ENCODE measurements at places on chromosomes 12 and 14. TPM values are rescaled to one million over a fixed set of nuclear protein-coding genes. Genes with fewer than 3 reads are reported as not detected.

- H3K36me3 ChIP-seq, result peaks cover 8% of the 10 kb centered on the region
- H3K4me3 ChIP-seq, result no peak overlapping the region
- H3K4me1 ChIP-seq, result peaks cover 18% of the 10 kb centered on the region
- H3K27me3 ChIP-seq, result no peaks in the 10 kb centered on the region
- no peak overlapping the region for H3K27ac ChIP-seq
- DNase-seq, result no peak
Observed at GRCh38 chr14:103404920-103405319, 19.7 kb downstream of the MARK3 start.

- H3K4me1 ChIP-seq, result peaks cover 12% of the 10 kb centered on the region
- DNase-seq, result no peak
- H3K36me3 ChIP-seq, result no peaks in the 10 kb centered on the region
- no peaks in the 10 kb centered on the region for H3K27me3 ChIP-seq
Observed at GRCh38 chr12:28088566-28089272, 101.5 kb upstream of the CCDC91 start.

- H3K27me3 ChIP-seq, result no peaks in the 10 kb centered on the region
- H3K27ac ChIP-seq, result no peak overlapping the region
- DNase-seq, result peak; percentile 76
- H3K4me1 ChIP-seq, result no peaks in the 10 kb centered on the region
Observed at GRCh38 chr12:117587631-117588287, 226.3 kb upstream of the NOS1 start.

GRCh38 chr12:118972982-118973381, 8.4 kb upstream of the SRRM4 start:
- no peak for DNase-seq
- no peak overlapping the region for H3K27ac ChIP-seq
- H3K4me3 ChIP-seq, result no peak overlapping the region
- H3K4me1 ChIP-seq, result no peaks in the 10 kb centered on the region
- H3K36me3 ChIP-seq, result no peaks in the 10 kb centered on the region

- H3K36me3 ChIP-seq, result no peaks in the 10 kb centered on the region
- no peak for DNase-seq
- H3K27me3 ChIP-seq, result no peaks in the 10 kb centered on the region
- H3K4me1 ChIP-seq, result no peaks in the 10 kb centered on the region
Observed at GRCh38 chr12:69433653-69434052, 36.5 kb upstream of the FRS2 start.

GRCh38 chr12:95859344-95859816, 628 bp downstream of the SNRPF start:
- no peaks in the 10 kb centered on the region for H3K27me3 ChIP-seq
- peaks cover 36% of the 10 kb centered on the region for H3K36me3 ChIP-seq
- H3K4me1 ChIP-seq, result peaks cover 18% of the 10 kb centered on the region
- DNase-seq, result peak; percentile 41

- no peaks in the 10 kb centered on the region for H3K36me3 ChIP-seq
- H3K27ac ChIP-seq, result peak overlapping the region; percentile 23
- H3K4me3 ChIP-seq, result no peak overlapping the region
- DNase-seq, result peak; percentile 66
- no peaks in the 10 kb centered on the region for H3K27me3 ChIP-seq
Observed at GRCh38 chr14:102675396-102675795, 82.9 kb downstream of the RCOR1 start.

DNA sequence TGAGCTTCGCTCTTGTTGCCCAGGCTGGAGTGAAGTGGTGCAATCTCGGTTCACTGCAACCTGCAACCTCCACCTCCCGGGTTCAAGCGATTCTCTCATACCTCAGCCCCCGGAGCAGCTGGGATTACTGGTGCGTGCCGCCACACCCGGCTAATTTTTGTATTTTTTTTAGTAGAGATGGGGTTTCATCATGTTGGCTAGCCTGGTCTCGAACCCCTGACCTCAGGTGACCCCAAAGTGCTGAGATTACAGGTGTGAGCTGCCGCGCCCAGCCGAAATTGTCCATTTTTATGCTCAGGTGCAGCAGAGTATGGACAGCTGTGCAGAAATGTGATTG, 19.2 kb upstream of the CYP46A1 start:
- H3K36me3 ChIP-seq, result no peaks in the 10 kb centered on the region
- H3K27me3 ChIP-seq, result no peaks in the 10 kb centered on the region
- no peaks in the 10 kb centered on the region for H3K4me1 ChIP-seq
- DNase-seq, result no peak

- H3K4me1 ChIP-seq, result peaks cover 12% of the 10 kb centered on the region
- peak; percentile 88 for DNase-seq
- peak overlapping the region; percentile 33 for H3K27ac ChIP-seq
- no peaks in the 10 kb centered on the region for H3K36me3 ChIP-seq
- H3K4me3 ChIP-seq, result 0 out of 2 replicates have a peak overlapping the region, but pooled peaks have one; percentile 33
- H3K27me3 ChIP-seq, result no peaks in the 10 kb centered on the region
Observed at GRCh38 chr14:85415015-85415712, 114.8 kb upstream of the FLRT2 start.

DNA sequence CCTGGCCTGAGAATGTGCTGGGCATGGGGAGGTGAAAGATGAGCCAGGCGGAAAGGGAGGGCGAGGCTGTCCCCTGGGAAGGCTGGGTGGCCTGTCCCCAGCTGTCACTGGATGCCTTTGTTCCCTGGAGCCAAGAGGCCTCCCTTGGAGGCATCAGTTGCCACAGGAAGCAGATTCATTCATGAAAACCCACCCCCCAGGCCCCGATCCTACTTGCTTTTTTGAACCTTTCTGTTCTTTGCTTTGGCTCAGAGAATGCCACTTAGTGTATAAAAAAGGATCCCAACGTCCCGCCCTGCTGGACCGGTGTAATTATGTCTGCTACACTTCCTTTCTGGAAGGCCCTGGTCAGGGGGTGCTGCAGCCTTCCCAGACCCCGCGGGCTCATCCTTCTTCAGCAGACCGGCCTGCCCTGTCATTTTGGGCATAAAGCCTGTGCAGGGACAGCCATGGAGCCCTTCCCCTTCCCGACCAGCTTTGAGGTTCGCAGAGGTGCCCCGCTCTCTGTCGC, 220.2 kb downstream of the SLC41A2 start:
- H3K36me3 ChIP-seq, result no peaks in the 10 kb centered on the region
- H3K4me3 ChIP-seq, result no peak overlapping the region
- no peaks in the 10 kb centered on the region for H3K4me1 ChIP-seq
- no peak overlapping the region for H3K27ac ChIP-seq

GRCh38 chr12:18363321-18363720, 102.0 kb downstream of the PIK3C2G start:
- H3K36me3 ChIP-seq, result no peaks in the 10 kb centered on the region
- no peaks in the 10 kb centered on the region for H3K4me1 ChIP-seq
- H3K27me3 ChIP-seq, result no peaks in the 10 kb centered on the region
- H3K4me3 ChIP-seq, result no peak overlapping the region

- no peak for DNase-seq
- no peaks in the 10 kb centered on the region for H3K4me1 ChIP-seq
- no peak overlapping the region for H3K27ac ChIP-seq
Observed at GRCh38 chr12:45243963-45244362, 28.1 kb downstream of the ANO6 start.

- no peak overlapping the region for H3K27ac ChIP-seq
- peak; percentile 73 for DNase-seq
- peaks cover 56% of the 10 kb centered on the region for H3K27me3 ChIP-seq
- no peak overlapping the region for H3K4me3 ChIP-seq
- H3K4me1 ChIP-seq, result no peaks in the 10 kb centered on the region
Observed at GRCh38 chr12:108457006-108457733, 57.9 kb upstream of the FICD start.

GRCh38 chr12:14884458-14884878, 1.2 kb downstream of the MGP start:
- peak; percentile 67 for DNase-seq
- H3K4me3 ChIP-seq, result peak overlapping the region; percentile 28
- peaks cover 29% of the 10 kb centered on the region for H3K4me1 ChIP-seq
- H3K27ac ChIP-seq, result no peak overlapping the region
- no peaks in the 10 kb centered on the region for H3K36me3 ChIP-seq

- DNase-seq, result no peak
- H3K36me3 ChIP-seq, result no peaks in the 10 kb centered on the region
- no peak overlapping the region for H3K27ac ChIP-seq
- H3K4me1 ChIP-seq, result peaks cover 3% of the 10 kb centered on the region
- no peaks in the 10 kb centered on the region for H3K27me3 ChIP-seq
- H3K4me3 ChIP-seq, result no peak overlapping the region
Observed at GRCh38 chr12:56980941-56981530, 23.6 kb upstream of the RDH16 start.

GRCh38 chr14:57660208-57660607, 166.6 kb upstream of the CCDC198 start:
- no peaks in the 10 kb centered on the region for H3K4me1 ChIP-seq
- DNase-seq, result no peak
- H3K27ac ChIP-seq, result no peak overlapping the region
- H3K4me3 ChIP-seq, result no peak overlapping the region
- peaks cover 17% of the 10 kb centered on the region for H3K27me3 ChIP-seq

DNA sequence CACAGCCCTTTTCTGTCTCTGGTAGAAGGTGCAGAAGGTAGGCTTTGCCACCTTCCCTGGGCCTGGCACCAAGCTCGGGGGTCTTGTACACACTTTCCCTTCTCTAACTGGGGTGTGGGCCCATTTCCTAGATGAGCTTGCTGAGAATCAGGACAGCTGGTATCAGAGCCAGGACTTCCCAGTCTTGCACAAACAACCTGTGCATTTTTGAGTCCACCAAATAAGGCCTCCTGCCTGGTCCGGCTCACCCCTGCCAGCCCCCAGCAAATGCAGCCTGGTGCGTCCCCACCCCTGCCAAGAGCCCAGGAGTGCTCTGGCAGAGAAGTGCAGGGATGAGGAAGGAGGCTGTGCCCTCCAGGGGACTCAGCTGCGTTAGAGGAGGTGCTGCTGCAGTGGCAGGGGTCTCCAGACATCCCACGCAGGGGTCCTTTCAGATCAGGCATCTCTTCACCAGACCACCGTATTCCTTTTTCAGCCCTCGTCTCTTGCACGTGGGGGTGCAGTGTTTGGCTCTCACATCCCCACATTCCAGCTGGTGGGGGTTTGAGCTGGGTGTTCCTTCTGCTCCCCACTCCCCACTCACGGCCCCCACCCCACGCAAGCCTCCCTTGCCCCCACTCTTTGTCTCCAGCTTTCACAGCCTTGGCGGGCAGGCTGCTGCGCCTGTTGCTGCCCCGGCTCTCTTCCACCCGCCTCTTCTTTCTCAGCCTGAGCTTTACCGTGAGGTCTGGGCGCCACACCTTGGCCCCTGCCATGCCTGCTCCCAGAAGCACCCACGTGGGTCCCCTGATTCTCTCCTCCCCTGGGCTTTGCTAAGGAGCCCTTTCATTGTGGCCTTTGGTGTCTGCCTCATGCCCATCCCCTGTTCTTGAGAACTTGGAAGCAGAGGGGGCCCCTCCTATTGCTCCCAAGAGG, 32.3 kb downstream of the MEG3 start:
- no peaks in the 10 kb centered on the region for H3K36me3 ChIP-seq
- no peaks in the 10 kb centered on the region for H3K4me1 ChIP-seq
- no peak overlapping the region for H3K4me3 ChIP-seq
- no peak overlapping the region for H3K27ac ChIP-seq
- no peak for DNase-seq

DNA sequence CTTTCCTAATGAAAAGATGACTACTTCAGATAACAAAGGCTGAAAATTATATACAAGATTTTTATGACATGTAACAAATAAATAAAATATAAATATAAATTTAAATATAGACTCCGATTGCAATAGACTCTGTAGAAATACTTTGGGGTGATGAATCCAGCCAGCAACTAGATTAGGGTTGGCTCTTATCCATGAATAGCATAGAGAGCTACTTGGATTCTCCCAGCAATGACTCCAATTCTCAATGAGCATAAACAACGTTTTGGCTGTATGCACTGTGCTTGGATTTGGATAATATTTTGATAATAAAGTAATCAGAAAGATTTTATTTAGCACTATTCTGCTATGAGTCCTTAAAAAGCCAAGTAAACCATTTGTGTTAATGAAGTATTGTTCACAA, 58.0 kb upstream of the LRFN5 start:
- H3K27ac ChIP-seq, result 0 out of 2 replicates have a peak overlapping the region, but pooled peaks have one; percentile 90
- no peak overlapping the region for H3K4me3 ChIP-seq
- no peaks in the 10 kb centered on the region for H3K36me3 ChIP-seq
- DNase-seq, result no peak
- H3K4me1 ChIP-seq, result peaks cover 26% of the 10 kb centered on the region

- no peak for DNase-seq
- peaks cover 11% of the 10 kb centered on the region for H3K4me1 ChIP-seq
- no peak overlapping the region for H3K27ac ChIP-seq
- H3K36me3 ChIP-seq, result peaks cover 11% of the 10 kb centered on the region
- no peaks in the 10 kb centered on the region for H3K27me3 ChIP-seq
- no peak overlapping the region for H3K4me3 ChIP-seq
Observed at GRCh38 chr14:71742485-71742884, 189.7 kb upstream of the RGS6 start.

DNA sequence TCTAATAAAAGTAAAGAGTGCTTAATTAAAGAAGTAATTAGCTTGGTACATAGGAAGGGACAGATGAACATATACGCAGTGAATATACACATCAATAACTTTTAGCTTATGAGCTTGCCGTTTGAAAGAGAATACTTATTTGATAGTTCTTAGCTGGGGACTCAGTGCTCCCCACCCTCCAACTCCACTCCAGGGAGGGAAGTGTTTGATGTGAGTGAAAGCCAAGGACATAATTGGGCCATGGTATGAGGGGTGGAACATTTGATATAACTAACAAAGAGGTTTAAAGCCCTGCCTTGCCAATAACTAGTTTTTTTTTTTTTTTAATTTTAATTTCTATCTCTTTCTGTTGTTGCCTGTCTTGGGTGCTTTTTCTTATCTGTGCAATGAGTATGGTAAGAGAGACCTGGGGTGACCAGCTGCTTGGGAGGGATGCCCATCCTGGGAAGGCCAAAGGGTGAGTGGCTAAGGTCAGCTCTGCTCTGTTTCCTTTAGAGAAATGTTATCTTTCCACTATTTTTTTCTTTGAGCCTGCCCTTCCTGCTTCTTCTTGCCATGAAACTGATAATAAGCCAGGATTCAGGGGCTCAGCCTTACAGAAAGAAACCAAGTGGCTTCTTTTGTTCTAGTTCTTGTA, 132.8 kb upstream of the CPSF6 start:
- no peak for DNase-seq
- H3K36me3 ChIP-seq, result no peaks in the 10 kb centered on the region
- H3K27ac ChIP-seq, result no peak overlapping the region
- H3K27me3 ChIP-seq, result no peaks in the 10 kb centered on the region
- H3K4me1 ChIP-seq, result peaks cover 9% of the 10 kb centered on the region

- no peak for DNase-seq
- no peak overlapping the region for H3K4me3 ChIP-seq
- no peak overlapping the region for H3K27ac ChIP-seq
- H3K27me3 ChIP-seq, result no peaks in the 10 kb centered on the region
- no peaks in the 10 kb centered on the region for H3K4me1 ChIP-seq
Observed at GRCh38 chr14:95302667-95303506, 16.8 kb downstream of the CLMN start.

DNA sequence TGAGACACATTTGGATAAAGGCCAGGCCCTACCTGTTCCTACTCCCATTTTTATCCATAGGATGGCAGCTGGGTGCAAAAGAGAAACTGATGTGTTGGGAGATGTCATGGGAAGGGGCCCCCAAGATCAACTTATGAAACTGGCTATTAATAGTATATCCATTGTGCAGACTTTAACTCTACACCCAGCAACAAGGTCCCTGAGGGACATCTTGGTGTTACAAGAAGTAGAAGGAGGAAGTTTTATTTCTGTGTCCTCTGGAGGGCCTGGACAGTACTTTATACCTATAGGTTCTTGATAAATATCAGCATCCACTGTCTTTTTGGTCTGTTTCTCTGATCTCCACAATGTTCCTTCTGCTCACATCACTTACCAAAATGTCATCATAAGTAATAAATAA, 84.6 kb downstream of the BTG1 start:
- no peak overlapping the region for H3K4me3 ChIP-seq
- peaks cover 30% of the 10 kb centered on the region for H3K4me1 ChIP-seq
- no peaks in the 10 kb centered on the region for H3K36me3 ChIP-seq

The TAOK3 gene
- 15.9 TPM for total RNA-seq

The ATP5F1B gene
- total RNA-seq, result 1,046 TPM

The WASHC4 gene
- total RNA-seq, result 38.2 TPM

The ETV6 gene
- total RNA-seq, result 6.6 TPM

The SVOP gene
- not detected for total RNA-seq

The INSM2 gene
- 0.07 TPM for total RNA-seq

The NRIP2 gene
- total RNA-seq, result not detected

The NKX2-1 gene
- not detected for total RNA-seq

All from PC-3 (cell line).